Right renal pelvis (tissue), 4 donors: ENCODE measurements at places on chromosomes 12 and 14. TPM values are rescaled to one million over a fixed set of nuclear protein-coding genes. Genes with fewer than 3 reads are reported as not detected.

- no peak for DNase-seq
Observed at GRCh38 chr12:14418451-14418890, 53.0 kb downstream of the ATF7IP start.

DNA sequence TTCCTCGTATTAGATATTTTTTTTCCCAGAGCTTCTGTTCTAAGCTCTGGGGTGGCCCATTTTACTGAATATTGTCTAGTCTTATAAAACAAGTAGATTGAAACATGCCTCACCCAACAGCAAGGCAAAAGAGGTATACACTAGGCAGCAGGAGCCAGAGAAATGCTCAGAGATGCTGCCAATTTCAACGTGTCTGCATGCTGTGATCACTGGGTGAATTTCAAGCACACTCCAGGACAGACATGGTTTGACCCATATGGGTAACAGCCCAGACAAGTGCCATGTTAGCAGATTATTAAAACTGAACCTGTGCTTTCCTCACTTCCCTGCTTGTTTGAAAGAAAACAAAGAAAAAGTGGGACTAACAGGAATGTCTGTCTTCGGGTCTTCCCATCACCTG lies 321.3 kb downstream of the MED13L start:
- DNase-seq: no peak

GRCh38 chr12:96786791-96787190 lies 120.3 kb upstream of the NEDD1 start:
- no peak for DNase-seq

The CATSPERB gene
- 0.60 TPM for polyA plus RNA-seq

GRCh38 chr12:68358532-68359485 lies 26.6 kb upstream of the MDM1 start:
- DNase-seq: peak; percentile 49

- DNase-seq: no peak
Observed at GRCh38 chr14:74566174-74567141, 45.6 kb downstream of the LTBP2 start.

The ZNF10 gene
- 22.3 TPM for polyA plus RNA-seq

The AJUBA gene
- 87.2 TPM for polyA plus RNA-seq

- no peak for DNase-seq
Observed at GRCh38 chr14:71883094-71883493, 49.1 kb upstream of the RGS6 start.

DNA sequence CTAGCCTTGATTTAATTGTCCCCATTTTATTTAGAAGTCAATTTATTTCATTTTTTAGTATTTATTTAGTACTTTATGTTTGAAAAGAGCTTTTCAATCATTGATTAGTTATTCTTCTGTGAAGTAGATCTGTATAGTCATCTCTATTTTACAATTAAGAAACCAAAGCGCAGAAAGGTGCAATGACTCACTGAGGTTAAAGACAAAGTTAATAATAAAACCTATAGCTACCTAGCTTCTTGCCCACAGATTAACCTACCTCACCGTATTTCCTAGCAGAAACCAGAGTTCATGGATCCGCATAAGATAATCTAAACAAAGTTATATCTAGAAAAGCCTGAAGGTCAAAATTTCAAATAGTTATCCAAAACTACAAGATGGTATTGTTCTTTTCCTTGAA lies 176.4 kb downstream of the GRIN2B start:
- no peak for DNase-seq

DNA sequence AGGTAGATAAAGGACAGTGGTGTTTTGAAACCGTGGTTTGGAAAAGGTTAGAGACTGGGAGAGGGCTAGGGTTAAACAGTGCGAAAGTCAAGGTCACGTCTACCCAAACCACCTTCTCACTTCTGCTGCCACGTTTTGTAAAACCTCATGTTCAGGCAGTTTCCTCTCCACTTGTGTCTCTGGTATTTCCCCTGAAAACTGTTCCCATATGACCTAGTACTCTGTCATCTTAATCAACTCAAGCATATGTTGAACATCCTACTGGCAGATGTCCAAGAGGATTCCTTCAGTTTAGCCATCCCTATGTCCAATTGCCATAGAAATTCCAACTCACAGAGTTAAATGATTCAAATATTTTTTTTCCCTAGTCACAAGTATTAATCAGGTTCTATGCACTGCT lies 17.4 kb downstream of the CLEC4C start:
- DNase-seq: no peak

DNA sequence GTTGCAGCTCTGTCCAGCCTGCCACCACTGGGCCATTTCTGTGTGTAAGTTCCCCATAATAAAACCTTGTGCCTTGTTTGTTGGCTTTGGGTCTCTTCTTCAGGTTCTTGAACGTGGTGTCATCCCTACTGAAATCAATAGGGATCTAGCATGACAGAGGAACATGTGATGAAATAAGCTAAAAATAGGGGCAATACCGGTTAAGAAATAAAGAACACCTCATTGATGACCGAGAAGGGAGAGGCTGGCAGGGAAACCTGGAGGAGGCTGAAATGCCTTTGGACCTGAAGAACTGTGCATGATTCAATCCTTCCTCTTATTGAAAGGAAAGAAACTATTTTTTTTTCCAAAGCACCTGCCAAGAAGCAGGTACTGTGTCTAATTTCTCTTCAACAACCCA lies 172.3 kb downstream of the PPM1H start:
- DNase-seq: no peak

DNA sequence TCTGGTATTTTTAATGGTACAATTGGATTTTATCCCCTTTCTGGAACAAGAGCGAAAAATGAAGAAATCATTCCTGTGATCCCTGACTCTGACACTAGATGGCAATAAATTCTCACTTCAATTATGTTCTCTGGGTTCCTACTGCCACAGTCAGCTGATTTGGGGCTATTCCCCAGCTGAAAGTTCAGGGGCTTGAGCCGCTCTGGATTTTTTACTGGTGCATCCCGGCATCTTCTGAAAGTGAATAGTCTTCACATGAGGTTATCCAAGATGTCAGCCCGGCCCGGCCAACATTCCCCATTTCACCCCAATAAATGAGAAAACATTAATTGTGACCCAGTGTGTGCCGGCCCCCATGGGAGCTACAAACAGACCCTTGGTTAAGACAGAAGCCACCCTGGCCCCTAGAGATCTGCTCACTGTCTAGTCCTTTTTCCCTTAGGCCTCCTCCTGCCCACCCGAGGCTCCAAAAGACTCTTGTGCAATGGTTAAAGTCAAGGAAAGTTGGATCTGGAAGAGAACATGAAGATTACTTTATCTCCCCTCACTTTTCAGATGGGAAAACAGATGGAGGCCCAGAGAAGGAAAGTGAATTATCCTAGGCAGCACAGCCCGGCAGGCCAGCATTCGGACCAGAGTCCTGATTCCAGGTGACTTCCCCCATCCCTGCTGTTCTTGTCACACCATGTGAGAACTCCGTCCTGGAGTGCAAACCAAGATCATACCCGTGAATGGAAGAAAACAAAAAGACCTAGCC lies 20.8 kb downstream of the CKAP4 start:
- DNase-seq: no peak

DNA sequence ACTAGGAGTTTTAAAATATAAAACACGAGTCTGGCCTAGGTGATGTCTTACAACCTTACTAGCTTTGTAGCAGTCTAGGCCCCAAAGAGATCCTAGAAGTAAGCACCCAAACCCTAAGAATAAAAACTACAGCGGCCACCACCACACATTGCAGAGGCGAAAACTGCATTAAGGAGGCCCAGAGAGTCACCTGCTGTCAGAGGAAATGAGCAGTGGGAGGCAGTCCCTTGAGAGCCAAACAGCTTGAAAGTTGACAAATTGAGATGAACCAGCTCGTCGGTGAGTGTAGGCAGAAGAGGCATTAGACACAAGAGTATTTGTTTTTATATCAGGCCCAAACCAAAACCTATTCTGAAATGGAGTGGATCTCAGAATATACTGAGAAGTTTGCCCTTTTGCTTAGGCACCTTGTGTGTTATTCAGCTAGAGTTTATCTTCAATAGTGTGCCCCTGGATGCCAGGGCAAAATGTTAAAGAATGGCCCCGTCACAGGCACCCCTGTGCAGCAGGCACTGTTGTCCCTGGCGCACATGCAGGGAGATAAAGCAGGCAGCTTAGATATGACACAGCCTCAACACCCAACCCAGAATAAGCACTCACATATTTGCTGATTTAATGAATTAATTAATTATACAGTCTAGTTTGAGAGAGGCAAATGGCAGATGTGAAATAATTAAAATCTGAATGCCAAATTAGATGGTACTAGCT lies 56.7 kb downstream of the TTC7B start:
- DNase-seq: no peak

The ITGB7 gene
- polyA plus RNA-seq: 1.4 TPM

The NANOG gene
- polyA plus RNA-seq: 0.63 TPM

DNA sequence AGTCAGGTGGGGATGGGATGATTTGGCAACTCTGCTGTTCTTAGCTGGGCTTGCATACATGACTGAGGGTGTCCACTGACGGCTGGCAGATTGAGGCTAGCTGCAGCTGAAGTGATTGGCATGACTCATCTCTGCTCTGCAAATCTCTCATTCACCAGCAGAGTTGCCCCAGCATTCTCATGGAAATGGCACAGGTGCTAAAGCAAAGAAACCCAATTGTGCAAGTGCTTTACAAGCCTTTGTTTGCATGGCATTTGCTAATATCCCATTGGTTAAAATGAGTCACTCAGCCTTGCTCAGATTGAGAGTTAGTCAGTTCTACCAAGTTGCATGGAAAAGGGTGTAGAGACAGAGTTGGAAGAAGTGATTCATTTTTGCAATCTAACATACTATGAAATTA lies 389.7 kb upstream of the FAR2 start:
- DNase-seq: no peak

The DIO3 gene
- polyA plus RNA-seq: 0.47 TPM

DNA sequence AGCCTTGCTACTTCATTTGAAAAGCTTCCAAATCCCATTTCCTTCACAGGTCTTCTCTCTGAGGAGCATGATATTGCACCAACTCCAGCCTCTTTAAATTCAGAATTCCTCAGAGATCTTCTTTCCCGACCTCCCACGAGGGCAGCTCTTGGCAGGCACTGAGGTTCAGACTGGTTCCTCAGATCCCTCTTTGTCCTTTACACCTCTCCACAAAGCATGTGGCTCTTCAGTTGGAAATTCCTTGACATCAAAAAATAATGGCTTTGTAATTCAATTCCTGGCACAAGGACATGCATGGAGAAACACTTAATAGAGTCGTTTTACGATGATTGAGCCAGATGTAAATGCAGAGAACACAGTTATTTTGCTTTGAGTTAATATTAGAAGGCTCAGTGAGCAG lies 63.2 kb upstream of the TMX1 start:
- DNase-seq: no peak

The TROAP gene
- 20.6 TPM for polyA plus RNA-seq

- no peak for DNase-seq
Observed at GRCh38 chr14:105851716-105852377, 325.5 kb downstream of the TMEM121 start.

GRCh38 chr14:32319368-32320049 lies 9.6 kb upstream of the AKAP6 start:
- DNase-seq: no peak

DNA sequence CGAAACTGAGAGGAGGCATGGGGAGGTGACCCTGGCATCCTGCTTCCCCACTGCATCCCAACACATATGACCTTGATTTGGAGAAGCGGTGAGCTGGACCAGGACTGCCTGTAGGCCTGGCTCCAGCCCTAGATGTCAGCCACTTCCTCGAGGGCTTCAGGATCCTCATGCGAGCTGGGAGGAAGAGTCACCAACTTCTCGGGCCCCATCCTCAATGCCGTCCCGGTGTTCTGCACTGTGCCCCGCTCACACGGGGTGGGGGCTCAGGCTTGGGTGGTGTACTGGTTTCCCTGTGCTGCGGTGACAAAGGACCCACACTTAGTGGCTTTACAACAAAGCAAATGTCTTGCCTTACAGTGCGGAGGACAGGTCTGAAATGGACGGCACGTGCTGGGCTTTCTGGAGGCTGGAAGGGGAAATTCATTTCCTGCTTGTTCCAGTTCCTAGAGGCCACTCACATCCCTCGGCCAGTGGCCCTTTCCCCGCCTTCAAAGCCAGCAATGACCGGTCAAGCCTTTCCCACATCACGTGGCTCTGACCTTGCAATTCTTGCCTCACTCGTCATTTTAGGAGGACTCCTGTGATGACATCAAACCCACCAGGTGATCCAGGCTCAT lies 298.1 kb upstream of the RTL1 start:
- no peak for DNase-seq

DNA sequence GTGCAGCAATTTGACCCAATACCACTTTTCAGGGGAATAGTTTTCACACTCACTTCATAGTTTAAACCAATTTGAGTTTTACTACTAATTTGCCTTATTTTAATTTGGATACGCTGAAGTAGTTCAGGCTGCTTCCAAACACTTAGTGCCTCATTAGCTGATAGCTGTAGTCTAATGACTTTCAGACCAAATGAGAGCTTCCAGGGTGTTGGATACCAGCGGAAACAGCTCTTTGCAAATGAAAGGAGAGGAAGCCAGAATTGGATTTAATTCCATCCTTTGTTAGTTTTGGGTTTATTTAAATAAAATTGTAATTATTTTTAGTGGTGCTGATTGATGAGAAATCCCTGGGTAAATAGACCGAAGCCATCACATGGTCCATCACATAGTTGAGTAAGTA lies 158.3 kb upstream of the SEL1L start:
- DNase-seq: no peak

The RDH5 gene
- polyA plus RNA-seq: 29.6 TPM

GRCh38 chr14:46051796-46052195 lies 599.8 kb downstream of the RPL10L start:
- no peak for DNase-seq

GRCh38 chr14:45298423-45299117 lies 45.6 kb upstream of the MIS18BP1 start:
- no peak for DNase-seq

DNA sequence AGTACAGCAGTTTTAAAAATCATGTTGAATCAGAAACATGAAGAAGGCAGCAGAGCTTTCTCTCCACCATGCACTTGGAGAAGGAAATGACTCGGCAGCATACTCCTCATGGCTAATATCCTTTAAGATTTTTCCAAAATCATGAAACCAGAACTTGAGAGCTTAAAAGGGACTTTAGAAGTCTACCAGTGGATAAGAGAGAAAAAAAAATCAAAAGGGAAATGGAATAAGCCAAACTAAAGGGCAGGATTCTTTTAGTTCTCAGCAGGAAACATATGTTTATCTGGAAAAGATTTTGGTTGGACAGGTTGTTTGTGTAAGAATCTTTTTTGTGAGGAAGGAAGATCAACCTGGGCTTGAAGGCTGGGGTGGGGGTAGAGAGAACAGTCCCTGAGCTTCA lies 111.8 kb downstream of the PRKCH start:
- DNase-seq: no peak

DNA sequence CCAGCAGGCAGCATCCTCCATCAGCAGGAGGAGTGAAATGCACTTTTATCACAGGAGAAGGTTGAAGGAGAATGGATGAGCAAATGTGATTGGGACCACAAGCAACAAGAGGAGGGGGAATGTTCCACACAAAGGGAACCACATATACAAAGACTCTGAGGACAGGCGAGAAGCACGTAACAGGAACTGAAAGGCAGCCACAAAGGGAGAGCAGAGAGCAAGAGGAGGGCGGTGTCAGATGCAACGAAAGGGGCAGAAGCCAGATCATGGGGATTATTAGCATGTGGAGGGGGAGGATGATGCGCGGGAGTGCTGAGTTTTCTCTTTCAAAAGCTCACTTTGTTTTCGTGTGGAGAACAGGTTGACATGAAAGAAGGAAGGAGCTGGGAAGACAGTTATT lies 241.1 kb downstream of the SPTSSA start:
- DNase-seq: no peak

The CMA1 gene
- not detected for polyA plus RNA-seq

GRCh38 chr12:62783881-62784280 lies 151.1 kb downstream of the PPM1H start:
- DNase-seq: no peak

GRCh38 chr14:105093038-105093430 lies 27.8 kb upstream of the GPR132 start:
- no peak for DNase-seq

- no peak for DNase-seq
Observed at GRCh38 chr14:58275527-58276190, 22.7 kb upstream of the ARID4A start.
